Stimulated activated naive CD4-positive, alpha-beta T cell treated with Interleukin-2 at 50 U/mL for 16 hours (primary cell): ENCODE measurements at places on chromosomes 7 and 10.

DNA sequence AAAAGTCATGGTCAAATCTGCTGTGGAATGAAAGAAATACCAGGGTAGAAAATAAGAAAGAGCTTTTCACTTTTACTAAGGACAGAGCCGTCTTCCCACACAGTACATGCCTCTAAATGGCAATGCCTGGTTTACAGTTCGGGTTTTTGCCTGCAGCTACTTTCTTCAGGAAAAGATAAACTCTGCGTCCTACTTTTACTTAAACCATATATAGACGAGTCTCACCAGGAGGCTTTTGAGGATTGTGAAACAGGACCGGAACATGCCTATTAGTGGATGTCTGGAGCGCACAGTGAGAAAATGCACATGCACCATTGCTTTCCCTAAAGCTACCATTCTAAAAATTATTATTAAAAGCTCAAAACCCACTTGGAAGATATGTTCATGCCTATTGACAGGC lies 70.5 kb downstream of the KLF6 start:
- no peak for DNase-seq

- no peak for DNase-seq
Measured at GRCh38 chr10:107540981-107541380, 376.5 kb upstream of the SORCS1 start.

GRCh38 chr10:129440247-129440646 lies 26.8 kb upstream of the MGMT start:
- DNase-seq = no peak

GRCh38 chr10:73857446-73857845 lies 16.9 kb downstream of the CAMK2G start:
- DNase-seq = peak; percentile 26

DNA sequence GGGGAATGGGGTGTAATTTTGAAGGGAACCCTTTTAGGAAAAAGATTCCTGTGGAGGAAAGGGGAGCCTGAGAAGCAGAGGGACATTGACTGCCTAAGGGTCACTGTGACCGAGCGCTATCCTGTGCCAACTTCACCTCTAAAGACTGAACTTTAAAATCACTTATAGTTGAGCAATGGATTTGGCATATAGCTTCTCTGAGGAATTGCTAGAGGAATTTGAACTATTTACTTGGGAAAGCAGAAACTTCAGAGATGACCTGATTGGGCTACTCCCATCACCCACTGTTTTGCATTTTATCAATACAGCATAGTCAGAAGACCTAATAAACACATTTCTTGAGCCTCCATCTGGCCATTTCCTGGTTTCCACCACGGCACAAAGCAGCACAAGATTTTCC lies 23.7 kb upstream of the WNT16 start:
- no peak for DNase-seq

DNA sequence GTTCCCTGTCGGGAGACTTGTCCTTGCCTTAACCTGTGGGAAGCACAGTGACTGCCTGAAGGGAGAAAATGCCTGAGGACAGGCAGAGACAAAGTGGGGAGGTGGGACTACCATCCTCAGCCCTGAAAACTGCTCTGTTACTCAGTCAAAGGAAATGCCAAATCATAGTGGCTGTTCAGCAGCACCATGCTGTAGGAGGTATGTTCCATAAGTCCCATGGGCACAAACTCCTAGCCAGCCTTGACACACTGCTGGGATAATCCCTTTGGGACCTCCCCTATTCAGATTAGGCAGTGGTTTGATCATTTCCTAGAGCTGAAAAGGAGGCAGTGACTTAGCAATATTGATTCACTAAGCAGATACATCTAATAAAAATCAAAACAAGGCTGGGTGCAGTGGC lies 80.1 kb downstream of the MCU start:
- DNase-seq = no peak

DNA sequence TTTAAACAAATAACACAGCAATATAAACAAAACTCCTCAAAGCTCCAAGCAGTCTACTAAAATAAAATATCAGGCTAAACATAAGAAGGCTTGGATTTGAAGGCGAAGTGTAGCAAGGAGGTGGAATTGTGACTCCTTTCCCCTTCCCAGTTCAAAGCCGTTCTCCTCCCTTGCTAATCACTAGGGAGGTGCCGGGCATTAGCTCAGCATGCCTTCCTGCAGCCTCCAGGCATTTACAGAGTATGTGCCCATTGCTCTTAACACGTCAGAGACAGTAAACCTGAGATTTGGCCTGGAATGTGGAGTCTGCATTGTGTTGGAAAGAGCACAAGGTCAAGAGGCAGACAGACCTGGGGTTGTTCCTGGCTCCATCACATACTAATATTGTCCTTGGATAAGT lies 15.6 kb downstream of the CNNM1 start:
- DNase-seq = no peak

GRCh38 chr10:14403881-14404623 lies 73.3 kb upstream of the FRMD4A start:
- DNase-seq = no peak

- no peak for DNase-seq
Measured at GRCh38 chr7:124945680-124946079, 16.1 kb upstream of the POT1 start.

DNA sequence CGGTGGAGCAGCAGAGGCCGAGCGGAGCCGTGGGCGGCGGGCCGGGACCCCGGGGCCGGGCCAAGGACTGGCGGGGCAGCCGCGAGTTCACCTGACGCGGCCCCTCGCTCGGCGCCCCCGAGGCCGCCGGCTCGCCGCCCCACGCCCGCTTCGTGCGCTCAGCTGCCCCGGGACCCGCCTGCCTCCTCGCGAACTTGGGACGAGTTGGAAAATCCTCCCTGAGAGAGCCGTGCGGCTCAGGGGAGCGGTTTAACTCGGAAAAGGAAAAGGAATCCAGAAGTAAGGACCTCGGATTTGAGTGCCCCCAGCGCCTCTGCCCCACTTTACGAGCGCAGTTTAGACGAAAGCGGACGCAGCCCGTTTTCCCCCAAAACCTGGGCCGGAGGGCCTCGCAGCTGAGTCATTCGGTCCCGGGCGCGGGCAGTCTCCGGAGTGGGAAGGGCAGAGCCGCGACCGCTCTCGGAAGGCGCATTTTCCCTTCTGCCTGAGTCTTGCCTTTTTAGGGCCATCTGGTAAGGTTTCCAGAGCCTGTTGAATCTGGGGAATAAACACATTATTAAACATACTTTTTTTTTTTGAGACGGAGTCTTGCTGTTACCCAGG lies 744 bp downstream of the CREM start:
- peak; percentile 58 for DNase-seq

DNA sequence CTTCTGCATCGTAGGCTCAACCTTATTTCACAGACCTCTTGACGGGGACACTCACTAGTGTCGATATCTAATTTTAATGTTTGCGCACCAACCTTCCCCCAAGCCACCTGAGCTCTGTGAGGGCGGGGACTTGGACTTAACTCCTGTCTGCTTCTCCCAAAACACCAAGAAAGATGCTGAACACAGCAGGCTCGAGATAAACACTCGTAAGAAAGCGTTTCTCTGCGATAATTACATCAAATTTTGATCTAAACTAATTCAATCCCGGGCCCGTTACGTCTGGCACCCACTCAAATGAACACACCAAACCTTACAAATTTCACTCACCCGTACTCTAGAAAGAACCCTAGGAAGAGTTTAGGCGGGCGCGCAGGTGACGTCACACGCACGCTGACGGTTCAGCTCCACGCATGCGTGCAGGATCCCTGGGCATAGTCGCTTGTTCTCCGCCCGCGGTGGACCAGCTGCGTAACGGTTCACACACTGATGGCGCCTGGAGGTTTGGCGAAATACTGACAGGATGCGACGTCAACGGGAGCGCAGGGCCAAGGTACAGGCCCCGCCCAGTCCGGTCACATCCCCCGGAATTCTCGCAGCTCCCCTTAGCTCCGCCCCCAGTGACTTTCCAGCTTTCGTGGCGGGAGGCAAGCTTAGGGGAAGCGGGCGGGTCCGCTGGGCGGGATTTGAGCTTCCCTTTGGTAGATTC lies at the start of gene POT1:
POT1 (minus strand) TSS at position 359 of the 706 bp plus-strand sequence. CDS start 32,652 bp downstream, outside the sequence.
- DNase-seq = peak; percentile 98

DNA sequence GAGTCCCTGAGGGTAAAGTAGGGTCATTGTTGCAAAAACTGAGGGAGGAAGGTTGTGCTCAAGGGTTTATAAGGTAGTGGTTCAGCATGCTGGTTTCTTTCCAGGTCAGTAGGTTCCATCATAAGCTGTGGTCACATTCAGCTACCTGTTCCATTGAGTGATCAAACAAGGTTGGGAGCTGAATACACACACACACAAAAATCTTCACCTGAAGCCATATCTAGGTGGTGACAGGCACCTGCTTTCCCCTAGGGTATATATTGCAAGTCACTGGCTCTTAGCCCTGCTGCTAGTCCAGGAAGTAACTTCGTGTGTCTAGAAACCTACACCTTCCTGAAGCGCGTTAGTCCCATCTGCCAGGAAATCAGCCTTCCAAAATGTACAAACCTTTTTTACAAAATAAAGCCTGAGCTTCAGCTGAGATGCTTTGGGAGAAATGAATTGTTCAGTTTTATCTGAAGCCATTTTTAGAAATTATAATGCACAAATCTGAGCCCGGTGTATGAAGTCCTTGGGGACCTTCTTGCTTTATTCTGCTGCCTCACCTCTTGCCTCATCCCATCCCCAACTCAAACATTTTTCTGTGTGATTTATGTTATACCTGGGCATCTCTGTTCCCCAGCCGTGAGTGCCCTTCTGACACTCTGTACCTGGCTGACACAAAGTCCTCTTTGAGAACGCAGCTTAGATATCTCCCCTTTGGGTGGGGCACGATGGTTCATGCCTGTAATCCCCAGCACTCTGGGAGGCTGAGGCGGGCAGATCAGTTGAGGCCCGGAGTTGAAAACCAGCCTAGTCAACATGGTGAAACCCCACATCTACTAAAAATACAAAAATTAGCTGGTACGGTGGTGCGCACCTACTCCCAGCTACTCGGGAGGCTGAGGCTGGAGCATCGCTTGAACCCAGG lies 10.6 kb upstream of the LAMTOR4 start:
- DNase-seq = no peak

- DNase-seq = no peak
Measured at GRCh38 chr7:44311561-44312495, 13.6 kb downstream of the CAMK2B start.

GRCh38 chr10:26323219-26323618 lies 106.6 kb downstream of the GAD2 start:
- DNase-seq = no peak

GRCh38 chr7:30214651-30215137 lies 69.7 kb upstream of the ZNRF2 start:
- DNase-seq = no peak

DNA sequence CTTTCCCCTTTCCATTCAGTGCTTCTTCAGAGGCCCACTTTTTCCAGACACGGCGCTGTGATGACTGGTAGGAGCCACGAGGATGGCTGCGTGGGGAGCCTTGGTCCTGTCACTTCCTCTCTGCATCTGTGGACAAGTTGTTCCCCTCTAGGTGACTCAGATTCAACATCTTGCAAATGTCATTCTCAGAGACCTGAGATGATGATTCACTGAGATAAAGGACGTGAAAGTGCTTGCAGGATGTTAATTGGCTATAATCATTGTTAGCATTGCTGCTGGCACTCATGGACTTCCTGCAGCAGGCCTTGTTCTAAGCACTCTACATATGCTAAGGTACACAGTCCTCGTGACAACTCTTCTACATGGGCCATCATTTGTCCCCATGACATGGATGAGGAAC lies 489.8 kb upstream of the ZMIZ1 start:
- peak; percentile 10 for DNase-seq

DNA sequence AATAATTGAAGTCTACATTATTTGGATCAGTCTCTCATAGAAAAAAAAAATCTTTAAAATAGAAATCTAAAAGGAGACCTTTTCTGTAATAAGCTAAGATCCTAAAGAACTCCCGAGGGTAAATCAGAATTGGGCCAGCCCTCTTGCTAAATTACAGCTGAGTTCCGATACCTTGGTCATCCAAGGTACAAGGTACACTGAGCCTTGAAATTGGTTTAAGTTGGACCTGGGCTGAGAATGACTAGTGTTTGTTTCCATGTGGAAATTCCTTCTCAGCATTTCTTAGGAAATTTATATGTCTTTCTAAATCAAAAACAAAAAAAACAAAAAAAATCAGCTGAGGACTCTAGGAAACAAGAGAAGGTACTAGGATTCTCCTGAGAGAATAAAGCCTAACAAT lies 64.9 kb downstream of the DNMBP start:
- no peak for DNase-seq

DNA sequence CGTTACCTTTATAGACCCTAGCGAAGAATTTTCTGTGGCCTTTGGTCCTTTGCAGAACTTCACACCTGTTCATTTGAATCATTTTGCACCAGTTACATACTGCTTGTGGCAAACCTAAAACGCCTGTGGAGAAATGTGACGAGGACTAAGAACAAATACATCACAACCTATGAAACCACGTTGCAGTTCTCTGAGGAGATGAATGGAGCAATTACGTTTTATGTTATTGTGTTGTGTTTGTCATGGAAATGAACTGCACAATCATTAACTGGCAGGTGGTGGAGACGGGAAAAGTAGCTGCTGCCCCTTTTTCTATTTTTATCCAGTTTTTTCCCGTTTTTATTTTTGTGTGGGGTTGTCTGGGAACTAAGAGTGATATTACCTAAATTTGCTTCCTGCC lies 505.5 kb downstream of the SDK1 start:
- DNase-seq = no peak

GRCh38 chr10:33153968-33154327 lies 180.5 kb downstream of the NRP1 start:
- no peak for DNase-seq

DNA sequence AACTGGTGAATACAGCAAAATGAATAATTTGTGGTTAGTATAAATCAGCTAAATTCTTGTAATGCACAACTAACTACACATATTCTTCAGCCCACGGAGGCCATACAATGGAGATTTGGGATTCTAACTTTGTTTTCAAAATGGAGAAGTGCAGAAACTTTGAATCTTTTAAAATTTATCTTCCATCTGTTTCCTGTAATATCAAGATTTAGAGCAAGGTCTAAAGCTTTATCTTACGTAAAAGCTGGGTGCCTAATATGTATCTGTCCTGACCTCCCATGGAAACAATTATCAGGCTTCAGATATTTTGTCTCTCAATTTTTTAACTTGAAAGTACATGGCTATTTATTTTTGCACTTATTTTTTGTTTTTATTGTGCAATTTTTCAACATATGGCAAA lies 5.0 kb upstream of the AHR start:
- DNase-seq = no peak

DNA sequence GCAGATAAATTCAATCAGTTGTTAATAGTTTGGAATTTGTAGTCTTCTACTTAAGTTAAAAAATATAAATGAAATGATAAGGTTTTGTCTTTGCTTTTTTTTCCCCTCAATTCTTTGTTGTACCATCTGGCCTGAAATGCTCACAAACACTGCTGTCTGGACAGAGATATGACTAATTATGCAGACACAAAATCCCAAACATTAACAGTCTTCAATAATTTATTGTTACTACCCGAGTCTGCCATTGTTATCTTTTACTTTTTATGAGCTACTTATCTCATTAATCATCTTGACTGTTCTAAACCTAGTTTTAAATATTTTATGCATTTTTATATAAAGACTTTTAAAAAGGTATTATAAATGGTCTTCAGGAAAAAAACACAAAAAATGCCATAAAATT lies 64.7 kb upstream of the THSD7A start:
- no peak for DNase-seq

- DNase-seq = no peak
Measured at GRCh38 chr7:137269240-137269639, 74.3 kb downstream of the PTN start.
